Right lobe of liver (tissue), 6 donors: ENCODE measurements at places on chromosomes 11 and 22. TPM values are rescaled to one million over a fixed set of nuclear protein-coding genes. Genes with fewer than 3 reads are reported as not detected.

DNA sequence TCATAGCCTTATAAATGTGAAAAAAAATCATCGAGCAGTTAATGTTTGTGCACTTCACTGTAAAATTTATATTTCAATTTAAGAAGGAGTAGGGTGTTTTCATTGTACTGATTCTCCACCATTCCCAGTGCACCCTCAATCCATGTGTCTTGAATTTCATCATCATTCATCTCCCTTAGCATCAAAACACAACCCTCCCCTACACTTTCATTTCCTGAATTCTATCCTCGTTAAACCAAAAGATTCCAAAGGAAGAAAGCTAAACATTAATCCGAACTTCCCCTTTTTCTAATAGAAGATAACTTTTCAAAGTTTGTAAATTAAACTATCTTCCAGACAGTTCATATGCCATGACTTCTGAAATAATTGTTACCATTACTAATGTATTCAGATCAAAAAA, 34.1 kb upstream of the OR8B8 start:
- H3K4me3 ChIP-seq: no peak overlapping the region
- H3K36me3 ChIP-seq: no peaks in the 10 kb centered on the region
- H3K27me3 ChIP-seq: peaks cover 4% of the 10 kb centered on the region
- no peaks in the 10 kb centered on the region for H3K4me1 ChIP-seq

DNA sequence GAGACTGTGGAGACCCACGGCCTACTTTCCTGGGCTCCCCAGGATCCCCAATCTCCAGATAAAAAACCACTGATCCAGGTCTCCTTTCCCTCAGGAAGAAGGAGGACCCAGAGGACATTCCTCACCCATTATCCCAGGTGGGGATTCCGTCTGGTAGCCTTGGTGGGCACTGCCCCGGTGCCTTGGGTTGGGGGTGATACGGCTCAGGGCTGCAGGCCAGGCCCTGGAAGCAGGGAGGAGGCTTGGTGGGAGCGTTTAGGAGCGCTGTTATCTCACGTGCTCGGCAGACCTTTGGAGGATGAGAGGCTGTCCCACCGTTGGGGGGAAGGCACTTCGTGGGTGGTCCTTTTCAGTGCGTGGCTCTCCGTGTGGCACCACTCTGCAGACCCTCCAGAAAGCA, 926.3 kb downstream of the BRD1 start:
- no peaks in the 10 kb centered on the region for H3K4me1 ChIP-seq
- no peak overlapping the region for H3K4me3 ChIP-seq
- no peaks in the 10 kb centered on the region for H3K27me3 ChIP-seq
- H3K36me3 ChIP-seq: no peaks in the 10 kb centered on the region
- no peak overlapping the region for H3K27ac ChIP-seq

The VPREB3 gene
- 0.66 TPM for total RNA-seq

The FOLR1 gene
- not detected for total RNA-seq

DNA sequence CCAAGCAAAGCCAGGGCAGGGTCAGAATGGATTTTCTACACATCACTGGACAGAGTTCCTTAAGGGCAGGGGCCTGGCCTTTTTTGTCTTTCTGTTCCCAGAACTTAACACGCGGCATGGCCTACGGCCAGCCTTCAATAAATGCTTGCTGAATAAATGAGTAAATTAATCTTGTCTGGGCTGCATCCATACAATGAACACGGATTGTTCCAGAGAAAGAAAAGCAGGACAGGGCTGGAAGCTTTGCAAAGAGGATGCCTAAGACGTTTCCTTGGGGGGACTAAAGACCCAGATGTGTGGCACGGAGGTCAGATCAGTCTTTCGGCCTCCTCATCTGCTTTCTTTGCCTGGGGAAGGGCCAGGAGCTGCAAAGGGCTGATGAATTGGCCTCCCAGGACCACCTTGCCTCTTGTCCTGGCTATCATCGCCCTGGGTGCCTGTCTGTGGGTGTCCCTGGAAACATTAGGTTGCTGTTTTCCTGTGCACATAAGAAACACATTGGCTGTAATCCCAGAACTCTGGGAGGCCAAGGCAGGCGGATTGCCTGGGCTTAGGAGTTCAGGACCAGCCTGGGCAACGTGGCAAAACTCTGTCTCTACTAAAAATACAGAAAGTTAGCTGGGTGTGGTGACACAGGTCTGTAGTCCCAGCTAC, 20.8 kb upstream of the RFPL3 start:
- H3K27me3 ChIP-seq: no peaks in the 10 kb centered on the region
- no peaks in the 10 kb centered on the region for H3K36me3 ChIP-seq
- no peak overlapping the region for H3K27ac ChIP-seq
- no peak overlapping the region for H3K4me3 ChIP-seq
- DNase-seq: no peak

DNA sequence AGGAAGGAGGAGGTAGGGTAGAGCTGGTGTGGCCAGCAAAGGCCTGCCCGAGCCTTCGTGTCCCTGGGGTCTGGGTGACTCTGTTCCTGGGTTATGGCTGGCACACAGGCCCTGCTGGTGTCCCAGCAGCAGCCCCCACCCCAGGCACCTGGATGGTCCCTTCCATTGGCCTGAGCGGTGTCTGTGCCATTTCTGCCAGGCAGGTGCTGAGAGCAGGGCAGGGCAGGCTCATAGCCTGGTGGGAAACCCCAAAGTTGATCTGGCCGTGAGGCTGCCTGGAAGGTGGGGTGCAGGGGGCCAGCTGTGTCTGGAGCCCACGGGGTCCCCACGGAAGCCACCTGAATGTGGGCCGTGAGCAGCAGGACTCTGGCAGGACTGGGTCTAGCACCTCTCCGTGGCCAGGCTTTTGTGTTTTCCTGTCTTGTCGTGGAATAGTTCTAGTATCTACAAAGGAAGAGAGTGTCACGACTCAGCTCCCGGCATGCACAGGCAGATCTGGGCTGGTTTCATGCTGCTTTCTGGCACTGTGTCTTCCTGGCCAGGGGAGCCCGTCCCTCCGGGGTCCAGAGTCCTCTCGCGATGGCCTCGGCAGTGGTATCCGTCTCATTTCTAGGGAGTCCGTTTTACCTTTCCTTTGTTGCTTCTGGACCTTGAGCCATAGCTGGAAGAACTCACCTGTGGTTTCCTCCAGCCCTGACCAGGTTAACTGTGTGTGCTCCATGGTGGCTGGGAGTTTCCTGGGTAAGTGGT, 83.7 kb downstream of the KCNQ1 start:
- DNase-seq: no peak
- no peak overlapping the region for H3K4me3 ChIP-seq
- no peaks in the 10 kb centered on the region for H3K36me3 ChIP-seq

The RTN3 gene
- total RNA-seq: 49.9 TPM

DNA sequence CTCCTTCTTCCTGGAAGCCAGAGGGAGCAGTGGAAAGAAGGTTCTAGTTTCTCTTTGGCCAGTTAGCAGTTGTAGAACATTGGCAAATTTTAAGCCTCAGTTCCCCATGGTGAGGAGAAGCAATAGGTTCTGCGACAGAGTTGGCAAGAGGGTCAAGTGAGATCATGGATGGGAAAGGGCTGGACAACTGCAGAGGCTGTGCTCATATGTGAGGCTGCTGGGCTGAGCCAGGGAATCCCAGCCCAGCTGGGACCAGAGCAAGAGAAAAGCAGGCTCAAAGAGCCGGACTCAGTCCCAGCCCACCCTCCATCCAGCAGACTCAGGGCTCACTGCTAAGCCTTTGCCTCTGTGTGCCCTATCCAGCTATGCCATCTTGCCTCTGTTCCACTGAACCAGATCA, 66.8 kb upstream of the MYOD1 start:
- H3K36me3 ChIP-seq: no peaks in the 10 kb centered on the region
- H3K4me3 ChIP-seq: no peak overlapping the region
- H3K4me1 ChIP-seq: no peaks in the 10 kb centered on the region

GRCh38 chr11:111205632-111206385, 39.7 kb upstream of the POU2AF2 start:
- no peak overlapping the region for H3K4me3 ChIP-seq
- no peak overlapping the region for H3K27ac ChIP-seq
- no peaks in the 10 kb centered on the region for H3K27me3 ChIP-seq
- no peaks in the 10 kb centered on the region for H3K36me3 ChIP-seq
- no peaks in the 10 kb centered on the region for H3K4me1 ChIP-seq

The VSIG10L2 gene
- total RNA-seq: not detected

The FAM83F gene
- 1.6 TPM for total RNA-seq

DNA sequence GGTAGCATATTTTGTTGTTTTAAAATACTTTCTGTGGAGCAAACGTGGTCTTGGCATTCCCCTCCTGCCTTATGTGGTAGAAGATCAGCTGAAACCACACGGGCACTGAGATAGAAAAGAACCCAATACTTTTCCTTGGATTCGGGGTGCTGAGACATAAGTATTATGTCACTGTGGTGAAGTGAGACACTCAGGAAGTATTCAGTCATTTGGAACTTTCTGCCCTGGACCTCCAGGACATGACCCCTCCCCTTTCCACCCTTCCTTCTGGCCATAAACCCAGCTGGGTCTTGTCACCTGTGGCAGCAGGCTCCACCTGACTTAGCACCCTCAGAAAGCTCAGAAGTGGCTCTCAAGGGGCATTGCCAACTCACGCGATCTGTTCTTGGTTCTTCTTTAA, 123.4 kb downstream of the SWAP70 start:
- H3K27ac ChIP-seq: no peak overlapping the region
- peaks cover 7% of the 10 kb centered on the region for H3K36me3 ChIP-seq
- no peaks in the 10 kb centered on the region for H3K4me1 ChIP-seq

DNA sequence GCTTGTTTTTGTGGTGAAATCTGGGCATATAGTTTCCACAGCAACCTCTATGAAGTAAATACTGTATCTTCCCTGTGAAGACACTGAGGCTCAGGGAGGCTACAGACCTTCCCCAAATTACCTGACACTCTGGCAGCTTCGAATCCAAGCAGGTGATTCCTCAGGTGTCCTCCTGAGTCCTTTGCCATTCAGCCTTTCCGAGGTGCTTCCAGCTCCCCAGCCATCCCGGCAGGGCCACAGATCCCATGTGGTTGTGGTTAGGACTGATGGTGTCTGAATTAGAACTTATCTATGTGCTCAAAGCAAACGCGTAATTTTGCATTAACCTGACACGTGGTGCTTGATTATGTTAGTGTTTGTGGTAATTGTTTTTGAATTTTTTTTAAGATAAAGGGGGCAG, 785.6 kb downstream of the BRD1 start:
- no peak overlapping the region for H3K4me3 ChIP-seq
- H3K27me3 ChIP-seq: no peaks in the 10 kb centered on the region

DNA sequence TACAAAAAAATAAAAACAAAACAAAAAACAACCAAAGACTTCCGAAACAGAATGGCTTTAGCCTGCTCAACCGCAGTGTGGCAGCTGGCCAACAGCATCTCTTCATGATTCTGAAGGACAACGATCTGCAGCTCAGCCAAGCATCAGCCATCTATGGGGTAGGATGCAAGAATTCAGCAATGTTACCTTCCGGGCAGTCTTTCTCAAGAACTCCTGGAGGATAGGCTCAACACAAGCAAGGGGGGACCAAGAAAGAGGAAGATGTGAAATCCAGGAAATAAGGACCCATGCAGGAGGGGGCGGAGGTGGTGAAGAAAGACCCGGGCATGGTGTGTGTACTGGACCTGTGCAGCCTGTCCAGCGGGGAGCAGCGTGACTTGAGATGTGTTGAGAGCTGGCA, 3.5 kb upstream of the TSPO start:
- no peak for DNase-seq
- peaks cover 16% of the 10 kb centered on the region for H3K4me1 ChIP-seq
- no peaks in the 10 kb centered on the region for H3K36me3 ChIP-seq

- no peaks in the 10 kb centered on the region for H3K36me3 ChIP-seq
- no peak overlapping the region for H3K27ac ChIP-seq
- H3K4me1 ChIP-seq: no peaks in the 10 kb centered on the region
- DNase-seq: no peak
Observed at GRCh38 chr11:2261436-2262230, 8.8 kb downstream of the ASCL2 start.

DNA sequence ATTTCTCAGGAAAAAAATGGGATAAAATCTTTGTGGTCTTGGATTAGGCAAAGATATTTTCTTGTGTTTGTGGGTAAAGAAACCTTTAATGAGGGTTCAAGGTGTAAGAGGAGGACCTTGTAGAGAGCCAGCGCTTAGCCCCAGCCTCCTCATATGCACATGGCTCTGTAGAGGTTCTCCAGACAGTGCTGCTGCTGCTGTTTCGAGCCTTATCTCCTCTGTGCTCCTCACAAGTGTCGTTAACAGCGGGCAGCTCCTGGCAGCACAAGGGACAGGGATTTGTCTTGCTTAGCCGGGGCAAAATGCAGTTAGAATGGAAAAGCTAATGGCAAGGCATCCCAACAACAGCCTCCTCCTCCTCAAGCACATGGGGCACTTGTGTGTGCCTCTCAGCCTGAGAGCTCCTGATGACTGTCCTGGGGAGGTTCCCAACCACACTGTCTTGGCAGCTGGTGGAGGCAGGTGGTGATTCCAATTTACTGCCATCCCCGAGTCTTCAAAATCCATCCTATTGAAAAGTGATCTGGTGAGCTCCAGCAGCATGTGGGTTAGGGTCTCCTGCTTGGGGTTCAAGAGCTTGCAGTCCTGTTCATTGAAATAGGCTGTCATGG, 7.6 kb upstream of the MSANTD2 start:
- no peak overlapping the region for H3K4me3 ChIP-seq
- DNase-seq: no peak
- no peaks in the 10 kb centered on the region for H3K36me3 ChIP-seq
- no peak overlapping the region for H3K27ac ChIP-seq
- H3K27me3 ChIP-seq: no peaks in the 10 kb centered on the region
- no peaks in the 10 kb centered on the region for H3K4me1 ChIP-seq

GRCh38 chr11:95788921-95789505, 569 bp downstream of the FAM76B start:
- peak overlapping the region; percentile 99 for H3K27ac ChIP-seq
- no peaks in the 10 kb centered on the region for H3K27me3 ChIP-seq
- DNase-seq: no peak
- H3K36me3 ChIP-seq: peaks cover 25% of the 10 kb centered on the region

- no peaks in the 10 kb centered on the region for H3K4me1 ChIP-seq
- H3K36me3 ChIP-seq: peaks cover 22% of the 10 kb centered on the region
- H3K27me3 ChIP-seq: no peaks in the 10 kb centered on the region
- peak overlapping the region; percentile 33 for H3K27ac ChIP-seq
- no peak overlapping the region for H3K4me3 ChIP-seq
- DNase-seq: no peak
Observed at GRCh38 chr22:39431821-39432251, 25.0 kb upstream of the MGAT3 start.

GRCh38 chr11:85595285-85595884, 31.8 kb downstream of the DLG2 start:
- no peak overlapping the region for H3K27ac ChIP-seq
- no peak for DNase-seq
- no peaks in the 10 kb centered on the region for H3K36me3 ChIP-seq
- no peak overlapping the region for H3K4me3 ChIP-seq
- H3K4me1 ChIP-seq: no peaks in the 10 kb centered on the region

DNA sequence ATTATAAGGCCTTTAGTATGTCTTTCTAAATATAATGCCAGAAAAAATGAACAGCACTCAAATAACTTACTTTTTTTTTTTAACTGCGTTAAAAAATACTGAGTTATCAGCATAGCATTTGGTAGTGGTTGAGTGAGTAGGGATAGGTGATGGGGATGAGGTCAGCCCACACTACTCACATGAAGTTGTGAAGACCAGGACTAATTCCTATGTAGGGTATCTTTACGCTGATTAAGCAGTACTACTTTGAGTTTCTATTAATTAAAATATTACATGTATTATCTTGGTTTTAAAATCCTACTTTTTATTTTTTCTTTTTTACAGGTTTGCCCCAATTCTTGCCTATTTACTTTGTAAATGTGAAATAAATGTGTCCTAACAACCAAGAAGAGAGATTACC, 13.5 kb downstream of the PHF21A start:
- no peak overlapping the region for H3K27ac ChIP-seq
- DNase-seq: no peak
- no peaks in the 10 kb centered on the region for H3K27me3 ChIP-seq
- H3K4me3 ChIP-seq: no peak overlapping the region

GRCh38 chr22:46061501-46062231, 84.7 kb upstream of the WNT7B start:
- H3K27ac ChIP-seq: peak overlapping the region; percentile 70
- DNase-seq: peak; percentile 85
- peak overlapping the region; percentile 63 for H3K4me3 ChIP-seq
- H3K4me1 ChIP-seq: peaks cover 19% of the 10 kb centered on the region
- H3K27me3 ChIP-seq: no peaks in the 10 kb centered on the region
